ENCODE measurements at places on chromosomes 7 and 10.

GRCh38 chr10:92750791-92751533, 61.2 kb downstream of the HHEX start:
- no peak for DNase-seq

DNA sequence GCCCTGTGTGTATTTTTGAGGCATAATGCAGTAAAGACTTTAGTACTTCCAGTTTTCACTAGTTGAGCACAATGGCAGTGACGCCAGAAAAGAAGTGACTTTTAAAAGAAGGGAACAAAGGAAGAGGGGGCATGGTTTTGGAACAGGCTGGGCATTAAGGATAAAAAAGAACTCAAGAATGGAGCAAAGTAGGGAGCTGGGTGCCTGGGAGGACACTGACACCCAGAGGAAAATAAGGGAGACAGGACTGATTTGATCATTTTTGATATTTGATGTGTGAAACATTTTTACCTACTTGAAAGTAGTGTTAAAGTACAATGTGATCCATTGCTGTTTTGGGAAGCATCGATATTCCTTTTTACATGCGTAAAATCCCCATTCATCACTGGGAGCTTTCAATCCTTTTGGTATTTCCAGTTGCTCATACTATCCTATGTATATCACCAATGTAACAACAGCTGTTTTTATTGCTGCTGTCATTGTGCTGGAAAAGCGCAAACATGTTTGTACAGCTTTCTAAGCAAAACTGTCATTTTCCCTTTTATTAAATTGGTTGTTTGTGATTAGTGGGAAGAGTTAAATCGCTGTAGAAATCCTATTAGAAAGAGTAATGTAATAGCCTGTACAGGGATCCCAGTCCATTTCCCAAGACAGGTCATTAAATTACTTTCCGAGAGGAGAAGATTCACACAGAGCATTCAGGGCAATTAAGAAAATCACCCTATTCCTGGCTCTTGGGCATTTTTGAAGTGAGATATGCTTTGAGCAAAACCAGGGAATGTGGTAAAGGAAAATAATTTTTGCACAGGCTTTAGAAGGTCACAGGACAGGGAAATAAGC, 85.2 kb downstream of the ADAM12 start:
- DNase-seq: no peak

- DNase-seq: no peak
Measured at GRCh38 chr10:14508725-14509124, 178.0 kb upstream of the FRMD4A start.

GRCh38 chr7:157584420-157584819, 247.6 kb downstream of the DNAJB6 start:
- no peak for DNase-seq

DNA sequence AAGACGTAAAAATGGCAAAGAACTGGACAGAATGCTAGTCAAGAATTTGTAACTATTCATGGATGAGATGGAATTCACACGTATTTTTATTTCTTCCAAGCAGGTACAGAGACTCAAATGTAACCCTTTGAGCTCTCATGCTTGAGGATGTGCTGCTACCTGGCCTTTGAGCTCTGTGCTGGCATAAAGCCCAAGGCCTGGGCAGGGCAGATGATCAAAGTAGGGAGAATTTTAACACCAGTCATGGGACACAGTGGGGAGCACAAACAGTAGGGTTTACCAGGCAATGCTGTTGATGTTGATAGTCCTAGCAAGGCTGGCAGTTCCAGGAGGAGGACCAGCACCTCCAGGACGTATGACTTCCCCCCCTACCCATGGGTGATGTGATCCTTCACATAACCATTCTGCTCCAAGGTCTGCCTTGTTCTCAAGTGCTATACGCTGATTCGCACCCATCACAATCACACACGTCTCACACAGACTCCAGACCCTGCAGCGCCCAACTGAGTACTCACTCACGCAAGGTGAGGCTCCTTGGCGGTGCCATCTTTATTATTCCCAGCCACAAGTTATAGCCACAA, 48.6 kb upstream of the DLG5 start:
- DNase-seq: peak; percentile 44

DNA sequence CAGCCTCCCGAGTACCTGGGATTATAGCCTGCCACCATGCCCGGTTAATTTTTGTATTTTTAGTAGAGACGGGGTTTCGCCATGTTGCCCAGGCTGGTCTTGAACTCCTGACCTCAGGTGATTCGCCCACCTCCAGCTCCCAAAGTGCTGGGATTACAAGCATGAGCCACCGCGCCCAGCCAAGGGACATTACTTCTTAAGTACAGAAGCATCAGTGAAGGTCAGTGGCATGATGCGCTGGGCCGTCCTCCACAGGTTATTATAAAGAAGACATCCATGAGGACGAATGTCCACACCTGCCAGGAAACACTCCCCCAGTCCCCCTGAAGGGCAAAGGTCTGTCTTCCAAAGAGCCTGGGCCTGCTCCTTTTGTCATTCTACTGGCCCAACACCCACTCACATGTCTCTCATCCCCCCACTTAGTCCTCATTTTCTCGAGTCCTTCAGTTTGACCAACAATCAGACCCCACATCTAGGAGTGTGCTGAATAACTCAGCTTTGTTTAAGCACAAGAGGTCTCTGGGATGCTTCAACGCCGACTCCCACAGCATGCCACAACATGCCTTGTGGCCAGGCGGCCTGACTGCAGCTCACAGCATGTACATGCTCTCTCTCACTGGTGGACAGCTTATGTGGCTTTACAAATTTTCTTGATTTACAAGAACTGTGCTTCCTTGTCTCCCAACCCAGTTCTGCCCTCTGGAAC, 73.0 kb downstream of the CTBP2 start:
- DNase-seq: no peak

DNA sequence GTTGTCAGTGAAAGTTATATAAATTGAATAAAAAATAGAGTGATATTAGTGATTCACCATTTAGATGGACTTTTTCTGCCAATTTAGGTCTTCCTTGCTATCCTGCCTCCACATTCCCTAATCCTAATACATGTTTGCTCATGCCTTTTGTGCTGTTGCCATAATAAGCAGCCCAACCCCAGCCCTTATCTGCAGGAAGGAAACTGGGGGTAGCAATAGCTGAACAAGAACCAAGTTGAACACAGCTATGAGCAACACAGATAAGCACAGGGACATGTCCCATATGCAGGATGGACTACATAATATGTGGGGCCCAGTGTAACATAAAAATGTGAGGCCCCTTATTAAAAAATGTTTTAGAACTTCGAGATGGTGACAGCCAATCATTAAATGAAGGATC, 91.2 kb upstream of the AHR start:
- DNase-seq: no peak

- no peak for DNase-seq
Measured at GRCh38 chr10:6162589-6163356, 40.0 kb upstream of the PFKFB3 start.

GRCh38 chr10:12799144-12799543, 202.4 kb downstream of the CCDC3 start:
- no peak for DNase-seq

DNA sequence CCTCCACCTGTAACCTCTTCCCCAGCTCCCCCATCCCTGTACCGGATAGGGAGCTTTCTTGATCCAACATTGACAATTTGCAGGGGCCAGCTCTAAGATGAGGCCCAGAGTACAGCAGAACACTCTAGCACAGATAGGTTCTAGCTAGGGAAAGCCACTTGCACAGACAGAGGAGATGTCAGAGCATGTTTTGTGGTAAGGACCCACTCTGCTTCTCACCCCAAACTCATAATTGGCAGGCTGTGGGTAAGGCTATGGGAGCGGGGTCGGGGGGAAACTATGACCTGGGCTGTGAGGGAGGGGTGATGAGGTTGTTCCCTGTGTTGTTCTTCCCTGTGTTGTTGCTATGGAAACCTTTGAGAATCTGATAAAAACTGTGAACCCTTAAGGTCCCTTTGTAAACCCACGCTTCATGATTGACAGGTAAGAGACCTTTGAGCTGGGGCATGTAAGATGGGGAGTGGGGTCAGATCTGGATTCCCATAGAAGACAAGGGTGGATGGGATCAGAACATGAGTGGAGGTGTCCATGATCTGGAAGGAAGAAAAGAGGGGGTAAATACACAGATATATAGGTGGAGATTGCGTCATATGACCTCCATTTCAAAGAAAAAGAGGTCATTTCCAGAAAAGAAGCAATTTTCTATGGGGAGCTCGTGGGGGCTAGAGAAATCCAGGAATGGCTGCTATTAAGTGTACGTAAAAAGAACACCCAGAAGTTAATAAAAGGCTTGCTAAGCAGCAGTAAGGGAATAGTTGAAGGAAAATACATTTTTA, 4.0 kb downstream of the CALD1 start:
- DNase-seq: no peak

GRCh38 chr10:43121444-43121843, 16.8 kb upstream of the CSGALNACT2 start:
- DNase-seq: no peak

Measured in left colon (tissue), 2 donors.